ENCODE measurements at places on chromosomes 3 and 15.

DNA sequence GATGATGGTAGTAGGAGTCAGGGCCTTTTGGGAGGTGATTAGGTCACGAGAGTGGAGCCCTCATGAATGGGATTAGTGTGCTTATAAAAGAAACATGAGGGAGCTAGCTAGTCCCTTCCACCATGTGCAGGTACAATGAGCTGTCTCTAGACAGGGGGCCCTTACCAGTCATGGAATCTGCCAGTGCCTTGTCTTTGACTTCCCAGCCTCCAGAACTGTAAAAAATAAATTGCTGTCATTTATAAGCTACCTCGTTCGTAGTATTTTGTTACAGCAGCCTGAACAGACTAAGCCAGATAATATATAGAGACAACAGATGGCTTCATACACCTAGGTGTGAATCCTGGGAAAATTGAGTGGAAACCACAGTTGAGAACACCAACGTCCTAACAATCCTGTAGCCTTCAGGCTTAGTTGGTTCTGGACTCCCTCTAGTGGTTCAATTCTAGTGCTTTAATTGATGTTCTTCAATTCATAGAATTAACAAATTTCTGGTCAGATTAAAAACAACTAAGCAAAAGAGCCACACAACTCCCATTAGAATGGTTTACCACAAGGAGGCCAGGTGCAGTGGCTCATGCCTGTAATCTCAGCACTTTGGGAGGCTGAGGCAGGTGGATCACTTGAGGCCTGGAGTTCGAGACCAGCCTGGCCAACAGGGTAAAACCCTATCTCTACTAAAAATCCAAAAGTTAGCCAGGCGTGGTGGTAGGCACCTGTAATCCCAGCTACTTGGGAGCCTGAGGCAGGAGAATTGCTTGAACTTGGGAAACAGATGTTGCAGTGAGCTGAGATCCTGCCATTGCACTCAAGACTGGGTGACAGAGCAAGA is 21.3 kb upstream of the GATM start:
- DNase-seq = no peak

GRCh38 chr3:175983379-175983778 is 1124.2 kb downstream of the NAALADL2 start:
- DNase-seq = no peak

DNA sequence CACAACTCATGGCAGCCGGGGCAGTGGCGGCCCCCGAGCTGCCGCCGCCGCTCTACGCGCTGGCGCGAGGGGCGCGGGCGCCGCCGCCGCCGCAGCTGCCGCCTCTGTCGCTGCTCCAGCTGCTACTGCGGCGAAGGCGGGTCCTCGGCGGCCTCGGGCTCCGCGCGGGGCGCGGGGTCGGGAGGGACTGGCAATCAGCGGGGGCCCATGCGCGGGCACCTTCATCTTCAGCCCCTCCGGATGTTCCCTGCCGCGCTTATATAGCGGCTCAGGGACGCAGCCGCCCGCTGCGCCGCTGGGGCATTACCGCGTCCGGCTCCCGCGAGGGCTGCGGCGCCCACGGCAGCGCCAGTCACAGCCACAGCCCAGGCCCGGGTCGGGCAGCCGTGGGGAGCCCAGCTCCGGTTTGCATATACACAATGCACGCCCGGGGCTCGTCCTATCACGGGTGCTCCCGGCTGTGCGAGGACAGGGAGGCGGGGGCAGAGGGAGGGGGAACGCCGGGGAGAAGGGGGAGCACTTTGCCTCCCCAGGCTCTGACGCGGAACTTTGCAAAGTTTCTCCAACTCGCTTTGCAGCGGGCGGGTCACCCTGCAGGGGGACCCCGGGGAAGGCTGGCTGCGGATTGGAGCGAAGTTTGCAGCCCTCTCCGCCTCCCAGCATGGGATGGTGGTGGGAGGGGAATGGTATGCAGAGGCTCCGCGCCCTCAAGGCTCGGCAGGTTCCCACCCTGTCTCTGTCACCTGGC is at the start of gene VGLL3:
Gene VGLL3 (minus strand): TSS at position 416 of the 748 bp plus-strand sequence. CDS start 406 bp downstream, at position 10.
- no peak for DNase-seq

GRCh38 chr15:40471105-40471807 is 472 bp downstream of the CHST14 start:
- DNase-seq = peak; percentile 22

DNA sequence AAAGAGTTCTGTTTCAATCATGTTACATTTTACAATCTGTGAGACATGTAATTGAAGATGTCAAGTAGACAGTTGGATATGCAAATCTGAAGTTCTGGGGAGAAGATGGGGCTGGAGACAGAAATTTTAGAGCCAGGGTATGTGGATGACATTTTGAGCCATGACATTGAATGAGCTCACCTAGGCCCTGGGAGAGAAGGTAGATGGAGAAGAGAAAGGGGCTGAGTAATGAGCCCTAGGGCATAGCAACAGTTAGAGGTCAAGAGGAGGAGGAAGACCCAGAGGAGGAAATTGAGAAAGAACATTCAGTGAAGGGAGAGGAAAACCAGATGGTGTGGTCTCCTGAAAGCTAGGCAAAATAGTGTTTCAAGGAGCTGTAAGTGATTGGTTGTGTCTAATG is 15.3 kb downstream of the TMEM266 start:
- DNase-seq = no peak

DNA sequence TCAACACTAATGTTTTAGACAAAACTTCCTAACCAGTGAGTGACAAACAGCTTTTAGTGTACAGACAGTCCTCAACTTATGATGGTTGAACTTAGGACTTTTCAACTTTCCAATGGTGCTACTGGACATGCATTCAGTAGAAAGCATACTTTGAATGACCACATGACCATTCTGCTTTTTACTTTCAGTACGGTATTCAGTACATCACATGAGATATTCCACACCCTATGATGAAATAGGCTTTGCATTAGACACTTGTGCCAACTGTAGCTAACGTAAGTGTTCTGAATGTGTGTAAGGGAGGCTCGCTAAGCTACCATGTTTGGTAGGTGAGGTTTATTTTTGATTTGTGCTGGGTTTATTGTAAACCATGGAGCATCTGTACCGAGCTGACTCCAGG is 113.7 kb downstream of the WNT7A start:
- DNase-seq = no peak
